CD4-positive, alpha-beta T cell treated with Interleukin-15 for 1 hour (primary cell): ENCODE measurements at places on chromosomes 2 and 18.
A peak's percentile ranks its signal among the peaks of the same experiment; 100 is the strongest.

DNA sequence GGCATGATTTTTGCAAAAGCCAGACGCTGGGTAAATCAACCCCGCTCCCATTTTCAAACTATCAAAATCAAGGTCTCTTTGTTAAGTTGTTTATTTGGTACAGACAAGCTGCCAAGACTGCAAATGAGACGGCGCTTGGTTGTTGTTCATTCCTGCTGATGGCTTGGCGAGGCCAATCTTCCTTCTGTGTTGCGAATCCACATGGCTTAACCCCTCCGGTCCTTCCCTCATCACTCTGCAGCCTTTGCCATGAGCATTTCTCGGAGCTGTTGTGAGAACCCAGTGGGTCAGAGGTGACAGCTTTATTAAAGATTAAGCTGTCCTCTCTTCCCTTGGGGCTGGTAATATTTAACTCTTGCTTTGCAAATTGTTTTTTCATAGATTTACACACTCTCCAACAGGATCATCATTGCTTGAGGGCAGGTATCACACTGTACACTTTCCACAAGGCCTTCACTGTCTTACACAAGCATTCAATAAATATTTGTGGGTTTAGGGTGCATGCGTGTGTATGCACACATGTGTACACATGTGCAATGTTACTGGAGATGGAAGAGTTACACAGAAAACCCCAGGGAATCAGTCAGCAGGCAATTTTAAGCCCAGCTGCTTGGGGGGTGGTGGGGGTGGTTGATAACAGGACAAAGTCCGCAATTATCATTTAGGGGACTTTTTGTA, 27.8 kb upstream of the KCNF1 start:
- no peak for DNase-seq

DNA sequence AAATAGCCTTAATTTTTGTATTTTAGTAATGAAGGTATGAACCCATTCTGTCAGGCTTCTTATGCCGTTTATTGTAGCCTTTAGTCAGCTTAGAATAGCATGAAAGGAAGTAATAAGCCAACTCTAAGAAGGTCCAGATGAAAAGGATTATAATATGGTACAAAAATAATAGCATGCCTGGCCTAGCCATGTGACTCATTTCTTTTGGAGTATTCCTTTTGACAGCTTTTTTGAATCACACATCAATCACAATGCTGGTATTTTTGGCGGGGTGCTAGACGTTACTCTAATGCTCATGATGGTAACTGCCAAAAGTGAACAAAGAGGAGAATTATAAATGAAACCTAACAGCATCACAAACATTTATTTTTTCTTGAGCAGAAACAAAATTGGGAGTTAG, 19.9 kb downstream of the FMNL2 start:
- DNase-seq = no peak

GRCh38 chr2:20186078-20186854, 38.7 kb downstream of the SDC1 start:
- DNase-seq = peak; percentile 62

- DNase-seq = no peak
Measured at GRCh38 chr2:55869637-55870325, 53.8 kb downstream of the EFEMP1 start.

DNA sequence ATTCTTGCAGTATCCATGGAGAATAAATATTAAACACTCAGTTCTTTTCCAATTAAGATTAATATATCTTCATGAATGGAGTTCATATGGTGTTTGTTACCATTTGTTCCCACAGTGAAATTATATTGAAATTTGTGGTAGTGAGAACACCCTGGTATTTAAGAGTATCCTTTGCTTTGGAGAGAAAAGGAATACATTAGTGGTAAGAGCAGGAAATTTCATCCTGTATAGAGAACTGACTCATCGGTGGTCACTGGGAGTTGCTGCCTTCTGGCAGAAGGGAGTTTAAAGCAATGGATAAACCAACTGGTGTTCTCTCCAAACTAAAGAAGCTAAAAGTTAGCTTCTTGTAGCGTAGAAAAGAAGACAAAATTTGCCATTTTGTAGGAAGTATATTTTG, 107.3 kb downstream of the MYO1B start:
- no peak for DNase-seq

DNA sequence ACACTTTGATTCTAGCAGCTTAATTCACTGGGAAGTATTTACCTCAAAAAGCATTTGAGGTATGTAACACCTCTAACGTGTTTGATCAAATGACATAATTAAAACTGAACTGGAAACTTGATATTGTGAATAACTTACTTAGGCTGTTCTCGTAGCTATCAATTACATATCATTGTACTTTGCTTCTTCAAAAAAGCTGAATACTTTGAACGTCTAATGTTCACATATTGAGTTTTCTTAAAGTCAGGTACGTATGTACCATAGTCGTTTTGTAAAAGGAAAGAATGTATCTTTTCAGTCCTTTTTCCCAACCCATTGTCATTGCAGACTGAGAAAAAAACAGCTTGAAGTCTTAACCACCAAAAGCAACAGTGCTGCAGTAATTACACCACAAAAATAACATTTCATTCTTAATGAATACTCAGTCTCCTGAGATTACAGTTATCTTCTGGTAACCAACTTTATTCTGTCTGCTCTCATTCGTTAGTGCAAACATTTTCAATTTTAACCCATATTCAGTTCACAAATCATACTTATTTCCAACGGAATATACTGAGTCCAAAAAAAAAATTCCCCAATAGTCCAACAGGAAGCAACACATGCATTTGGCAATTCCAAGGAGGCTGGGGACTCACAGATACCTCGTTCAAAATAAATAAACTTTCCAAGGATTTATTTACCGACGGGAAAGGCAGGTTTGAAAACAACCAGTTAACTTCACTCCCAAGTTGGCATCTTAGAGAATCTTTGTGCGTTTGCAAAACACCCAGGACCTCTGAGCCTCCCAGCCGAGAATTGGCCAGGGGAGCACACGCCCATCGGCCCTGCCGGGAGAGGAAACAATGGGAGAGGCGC, 1.1 kb downstream of the CHN1 start:
- DNase-seq = no peak

DNA sequence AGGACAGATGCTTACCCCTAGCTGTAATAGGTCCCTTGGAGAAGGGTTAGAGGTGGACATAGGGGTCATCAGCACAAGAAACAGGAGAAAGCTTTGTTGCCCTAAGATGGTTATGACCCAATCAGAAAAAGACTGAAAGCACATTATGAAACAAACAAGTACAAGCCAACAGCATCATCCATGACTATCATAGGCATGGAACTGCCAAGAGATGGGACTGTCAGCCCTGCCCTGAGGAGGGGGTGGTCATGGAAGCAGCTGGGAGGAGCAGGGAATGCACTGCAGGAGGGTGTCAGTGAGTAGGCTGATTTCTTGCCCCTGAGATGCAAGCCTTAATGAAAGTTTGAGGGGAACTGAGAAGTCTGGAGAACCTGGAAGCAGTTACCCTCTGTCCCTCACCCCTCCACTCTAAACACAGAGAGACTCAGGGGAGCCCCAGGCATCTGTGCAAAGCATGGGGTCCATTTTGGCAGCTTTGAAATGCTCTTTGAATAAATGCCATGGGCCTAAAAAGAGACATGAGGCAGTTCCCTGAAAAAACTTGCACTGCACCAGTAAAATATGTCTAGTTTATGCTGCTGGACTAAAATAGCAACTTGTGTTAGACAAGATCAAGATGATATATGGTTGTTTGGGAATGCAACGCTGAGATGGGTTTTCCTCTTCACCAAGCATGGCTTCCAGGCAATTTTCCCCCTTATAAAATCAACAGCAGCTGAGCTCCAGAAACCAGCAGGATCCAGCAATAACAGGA, 122.7 kb upstream of the ZFP36L2 start:
- no peak for DNase-seq

- no peak for DNase-seq
Measured at GRCh38 chr2:240219208-240219890, 78.9 kb upstream of the OTOS start.

DNA sequence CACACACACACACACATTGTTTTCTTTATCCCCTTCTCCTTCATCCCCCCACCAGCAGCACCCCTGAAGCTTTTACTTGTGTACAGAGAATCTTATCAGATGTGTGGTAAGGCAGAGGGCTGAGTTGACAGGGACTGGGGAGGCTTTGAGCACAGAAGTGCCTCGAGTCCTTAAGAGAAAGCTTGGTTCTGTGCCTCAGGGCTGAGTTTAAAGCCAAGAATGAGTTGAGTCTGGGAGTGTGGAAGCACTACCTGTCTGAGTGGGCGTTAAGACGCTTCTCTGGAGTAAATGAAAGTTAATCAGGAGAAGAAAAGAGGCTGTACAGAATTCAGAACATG, 2.7 kb downstream of the ID2 start:
- peak; percentile 37 for DNase-seq

- no peak for DNase-seq
Measured at GRCh38 chr2:78541088-78541450, 484.4 kb upstream of the REG3G start.

- no peak for DNase-seq
Measured at GRCh38 chr2:88837511-88838160, 146.2 kb downstream of the RPIA start.

DNA sequence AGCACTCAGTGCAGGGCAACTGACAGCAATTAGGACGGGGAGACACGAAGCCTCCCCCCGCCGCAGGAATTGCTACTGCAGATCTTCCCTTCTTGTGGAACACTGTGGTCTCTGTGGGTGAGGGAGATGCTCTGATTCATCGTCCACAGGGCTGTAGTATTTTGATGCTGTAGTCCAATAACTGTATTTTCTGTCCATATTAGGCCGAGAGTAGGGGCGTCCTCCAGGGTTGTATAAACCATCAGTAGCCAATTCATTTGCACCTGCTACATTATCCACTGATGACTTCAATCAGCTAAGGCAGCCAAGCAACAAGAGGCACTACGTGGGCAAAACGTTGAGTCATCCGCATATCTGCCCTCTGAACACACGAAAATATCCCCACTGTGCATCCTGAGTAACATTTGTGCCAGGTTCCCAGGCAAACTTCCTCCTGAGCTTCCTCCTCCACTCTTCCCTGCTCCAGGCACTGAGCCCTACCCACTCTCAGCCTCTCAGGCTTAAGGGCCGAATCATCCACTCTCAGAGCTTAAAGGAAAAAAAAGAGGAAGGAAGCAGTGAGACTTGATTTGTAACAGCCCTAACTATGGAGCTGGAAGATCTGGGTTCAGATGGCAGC, 62.1 kb downstream of the LBH start:
- no peak for DNase-seq

GRCh38 chr2:206937555-206937954, 1.8 kb upstream of the CPO start:
- no peak for DNase-seq

DNA sequence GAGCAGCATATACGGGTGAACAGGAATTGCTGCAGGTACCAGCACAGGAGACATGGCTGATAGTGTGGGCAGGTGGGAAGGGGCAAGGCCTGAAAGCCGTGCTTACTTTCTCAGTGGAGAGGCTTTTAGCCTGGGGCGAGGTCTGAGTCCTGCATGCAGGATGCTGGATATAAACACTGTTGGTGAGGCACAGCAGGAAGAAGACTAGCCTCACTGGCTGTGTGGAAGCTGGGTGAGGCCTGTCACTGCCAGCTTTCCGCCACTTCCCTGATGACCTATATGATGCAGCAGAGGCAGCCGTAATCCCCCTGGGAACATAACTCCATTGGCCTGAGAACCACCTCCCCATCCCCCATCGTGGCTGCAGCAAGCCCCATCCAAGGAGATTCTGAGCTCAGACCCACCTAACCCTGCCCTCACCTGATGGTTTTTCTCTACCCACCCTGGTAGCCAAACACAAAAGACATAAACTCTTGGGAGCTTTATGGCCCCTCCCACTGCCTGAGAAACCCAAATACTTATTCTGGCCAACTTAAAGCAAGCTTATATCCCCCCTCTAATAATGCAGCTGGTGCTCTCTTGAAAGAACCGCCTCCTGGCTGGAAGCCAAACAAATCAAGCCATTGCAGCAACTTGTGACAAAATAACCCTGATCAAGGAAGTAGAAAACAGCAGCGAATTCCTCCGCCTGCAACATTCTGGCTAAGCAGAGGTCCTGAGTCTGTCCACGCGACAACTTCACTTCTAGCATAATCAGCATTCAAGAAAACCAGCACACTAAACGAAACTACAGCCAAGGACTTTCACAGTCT, 54.6 kb upstream of the DSC1 start:
- DNase-seq = no peak

DNA sequence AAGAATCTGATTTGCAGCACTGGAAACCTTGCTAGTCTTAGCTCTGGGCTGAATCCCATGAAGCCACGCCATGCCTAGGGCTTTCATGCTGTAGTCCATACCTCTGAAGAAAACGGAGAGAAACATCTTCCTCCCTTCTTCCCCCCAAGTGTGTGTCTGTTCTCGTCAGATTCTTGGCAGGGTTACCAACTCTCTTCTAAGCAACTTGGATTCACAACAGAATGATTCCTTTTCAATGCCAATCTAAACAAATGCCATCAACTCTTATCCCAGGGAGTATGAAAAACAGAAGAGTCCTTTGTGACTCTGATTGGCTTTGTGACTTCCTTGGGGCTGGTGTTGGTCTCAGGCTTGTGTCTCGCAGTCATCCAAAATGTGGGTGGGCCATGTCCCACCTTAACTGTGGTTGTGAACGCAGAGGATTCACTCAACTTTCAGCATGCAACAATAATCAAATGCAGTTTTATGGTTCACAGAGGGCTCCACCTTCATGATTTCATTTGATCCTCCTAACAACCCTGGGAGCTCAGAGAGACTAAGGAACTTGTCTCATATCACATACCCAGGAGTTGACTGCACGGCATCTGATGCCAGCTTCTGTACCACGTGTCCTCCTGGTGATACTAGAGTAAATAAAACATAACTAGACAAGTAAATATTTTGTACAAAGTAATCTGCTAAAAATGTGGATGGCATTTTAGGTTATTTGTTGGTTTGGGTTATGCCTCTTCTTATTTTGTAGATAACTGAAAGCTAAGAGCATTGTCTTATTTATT, 186.0 kb upstream of the TNP1 start:
- no peak for DNase-seq

- no peak for DNase-seq
Measured at GRCh38 chr2:55165626-55166025, 66.5 kb downstream of the CLHC1 start.

DNA sequence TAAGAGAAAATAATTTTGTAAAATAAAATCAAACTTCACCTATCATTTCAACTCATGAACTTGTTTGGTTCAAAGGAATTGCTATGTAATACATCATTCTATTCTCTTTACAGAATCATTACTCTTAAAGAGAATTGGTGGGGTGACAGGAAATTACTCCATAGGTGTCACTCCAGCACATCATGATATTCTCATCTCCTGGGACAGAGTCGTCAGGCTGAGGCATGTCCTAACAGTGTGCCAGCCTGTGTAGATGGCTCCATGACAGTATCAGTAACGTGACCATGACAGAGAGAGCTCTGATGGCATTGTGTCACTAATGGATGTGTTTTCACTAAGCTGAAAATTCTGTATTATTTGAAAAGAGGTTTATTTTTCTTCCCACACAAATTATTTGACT, 13.9 kb downstream of the SPATS2L start:
- DNase-seq = no peak
